ENCODE measurements at places on chromosomes 3 and 15. TPM values are rescaled to one million over a fixed set of nuclear protein-coding genes. Genes with fewer than 3 reads are reported as not detected.

ZNF662 gene
- 4.0 TPM for total RNA-seq

HRH1 gene
- total RNA-seq, result 12.4 TPM

EIF3J gene
- total RNA-seq, result 36.2 TPM

KLHL40 gene
- total RNA-seq, result not detected

APBA2 gene
- 8.8 TPM for total RNA-seq

SLC38A3 gene
- 0.29 TPM for total RNA-seq

AADAC gene
- not detected for total RNA-seq

THSD4 gene
- total RNA-seq, result 15.6 TPM

MINDY2 gene
- total RNA-seq, result 19.9 TPM

MRPL3 gene
- total RNA-seq, result 82.8 TPM

MESD gene
- total RNA-seq, result 16.6 TPM

SAMMSON gene
- total RNA-seq, result not detected

PLCL2 gene
- total RNA-seq, result 5.1 TPM

NR2E3 gene
- under 0.01 TPM for total RNA-seq

ETFA gene
- 110 TPM for total RNA-seq

OSTN gene
- under 0.01 TPM for total RNA-seq

FEZF2 gene
- total RNA-seq, result not detected

ASB7 gene
- total RNA-seq, result 17.1 TPM

PP2D1 gene
- not detected for total RNA-seq

All from osteoblast (primary cell).